HT-29 (cell line): ENCODE measurements at places on chromosomes 1 and 21.

- DNase-seq, result peak; percentile 45
These were observed 11.8 kb downstream of the HTR6 start for GRCh38 chr1:19676438-19676922.

DNA sequence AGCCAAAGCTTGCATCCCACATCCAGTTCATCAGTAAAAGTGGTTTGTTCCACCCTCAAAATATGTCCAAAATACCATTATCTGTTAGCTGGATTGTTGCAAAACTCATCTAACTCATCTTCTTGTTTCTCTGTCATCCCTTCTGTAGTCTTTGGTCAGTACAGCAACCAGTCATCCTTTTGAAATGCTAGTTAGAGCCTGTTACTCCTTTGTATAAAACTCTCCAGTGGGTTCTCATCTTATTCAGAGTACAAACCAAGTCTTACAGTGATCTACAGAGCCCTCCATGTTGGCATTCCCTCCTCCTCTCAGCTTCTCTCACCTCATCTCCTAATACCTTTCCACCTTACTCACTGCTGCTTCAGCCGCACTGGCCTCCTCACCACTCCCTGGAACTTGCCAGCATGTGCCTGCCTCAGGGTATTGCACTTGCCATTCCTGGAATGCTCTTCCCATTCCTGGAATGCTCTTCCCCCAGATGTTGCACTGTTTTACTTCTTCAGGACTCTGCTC is 70.6 kb downstream of the LAMC1 start:
- DNase-seq, result no peak

GRCh38 chr1:145729196-145729595 is 9.9 kb downstream of the CD160 start:
- no peak for DNase-seq

DNA sequence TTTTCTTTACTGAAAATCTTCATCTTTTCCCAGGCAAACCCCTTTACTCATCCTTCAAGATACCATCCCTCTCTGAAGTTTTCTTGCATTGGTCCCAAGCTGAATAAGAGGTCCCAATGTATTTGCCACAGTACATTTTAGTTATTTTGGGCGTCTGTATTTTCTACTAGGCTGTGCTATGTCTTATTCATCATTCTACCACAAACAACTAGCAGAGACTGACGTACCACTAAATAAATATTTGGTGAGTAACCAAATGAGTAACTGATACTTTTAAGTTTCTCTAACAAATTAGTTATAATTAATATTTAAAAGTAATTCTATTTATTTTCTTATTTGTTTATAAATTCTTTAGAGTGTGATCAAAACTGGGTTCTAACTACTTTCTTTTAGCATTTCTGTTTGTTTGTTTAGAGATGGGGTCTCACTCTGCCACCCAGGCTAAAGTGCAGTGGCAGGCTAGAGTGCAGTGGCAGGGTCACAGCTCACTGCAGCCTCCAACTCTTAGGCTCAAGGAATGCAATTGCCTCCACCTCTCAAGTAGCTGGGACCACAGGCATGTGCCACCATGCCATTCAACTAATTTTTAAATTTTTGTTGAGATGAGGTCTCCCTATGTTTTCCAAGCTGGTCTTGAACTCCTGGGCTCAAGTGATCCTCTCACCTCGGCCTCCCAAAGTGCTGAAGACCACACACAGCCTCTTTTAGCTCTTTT is 33.1 kb downstream of the NDC1 start:
- DNase-seq, result no peak
